ENCODE measurements at places on chromosomes 4 and X.

GRCh38 chr4:169668069-169668721, 47.8 kb downstream of the CLCN3 start:
- H3K36me3 ChIP-seq, result no peaks in the 10 kb centered on the region
- peaks cover 4% of the 10 kb centered on the region for H3K4me1 ChIP-seq
- DNase-seq, result no peak
- no peaks in the 10 kb centered on the region for H3K27me3 ChIP-seq
- H3K4me3 ChIP-seq, result no peak overlapping the region

- DNase-seq, result no peak
- no peaks in the 10 kb centered on the region for H3K4me1 ChIP-seq
- H3K27me3 ChIP-seq, result no peaks in the 10 kb centered on the region
- H3K4me3 ChIP-seq, result no peak overlapping the region
- no peaks in the 10 kb centered on the region for H3K36me3 ChIP-seq
Observed at GRCh38 chrX:8196776-8197175, 25.7 kb upstream of the VCX2 start.

DNA sequence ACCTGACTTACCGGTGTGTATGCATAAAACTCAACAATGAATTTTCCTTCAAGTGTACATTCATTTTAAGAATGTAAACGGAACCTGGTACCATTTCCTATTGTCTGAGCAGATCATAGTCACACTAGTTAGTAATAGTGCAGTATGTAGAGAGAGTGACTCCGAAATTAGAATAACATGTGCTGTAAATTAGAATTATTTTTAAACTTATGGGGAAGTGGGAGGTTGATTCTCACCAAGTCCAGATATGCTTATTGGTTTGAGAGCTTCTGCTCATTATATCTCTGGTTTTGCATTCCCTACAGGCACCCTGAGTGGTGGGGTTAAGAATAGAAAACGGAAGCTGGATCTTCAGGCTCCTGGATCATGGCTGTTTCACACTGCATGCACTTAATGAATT, 39.6 kb downstream of the KLF3 start:
- no peak overlapping the region for H3K4me3 ChIP-seq
- no peaks in the 10 kb centered on the region for H3K36me3 ChIP-seq
- H3K27ac ChIP-seq, result no peak overlapping the region
- H3K4me1 ChIP-seq, result no peaks in the 10 kb centered on the region
- H3K27me3 ChIP-seq, result no peaks in the 10 kb centered on the region
- no peak for DNase-seq

DNA sequence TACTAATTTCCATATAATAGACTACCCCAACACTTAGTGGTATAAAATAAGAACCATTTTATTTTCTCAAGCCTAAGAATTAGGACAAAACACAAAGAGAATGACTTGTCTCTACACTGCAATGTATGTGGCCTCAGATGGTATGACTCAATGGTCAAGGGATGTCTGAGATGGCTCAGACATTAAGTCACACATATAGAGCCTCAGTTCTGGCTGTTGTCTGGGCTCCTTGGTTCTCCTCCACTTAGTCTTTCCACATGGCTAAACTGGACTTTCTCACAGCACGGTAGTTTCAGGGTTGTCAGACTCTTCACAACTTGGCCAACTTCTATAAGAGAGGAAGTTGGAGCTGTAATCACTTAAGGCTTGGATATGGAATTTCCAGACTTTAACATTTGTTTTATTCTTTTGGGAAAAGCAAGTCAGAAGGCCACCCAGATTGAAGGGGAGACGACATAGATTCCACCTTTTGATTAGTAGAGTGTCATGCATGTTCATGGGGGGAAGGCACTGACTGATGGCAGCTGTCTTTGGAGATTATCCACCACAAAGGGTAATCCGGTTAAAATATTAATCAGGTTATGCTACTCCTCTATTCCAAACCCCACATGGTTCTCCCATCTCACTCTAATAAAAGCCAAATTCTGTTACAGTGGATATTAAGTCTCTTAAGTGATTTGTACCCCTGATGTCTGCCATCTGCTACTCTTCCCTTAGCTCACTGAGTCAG, 9.4 kb downstream of the IL15 start:
- H3K4me3 ChIP-seq, result no peak overlapping the region
- DNase-seq, result no peak
- peaks cover 54% of the 10 kb centered on the region for H3K4me1 ChIP-seq
- no peaks in the 10 kb centered on the region for H3K36me3 ChIP-seq
- H3K27me3 ChIP-seq, result no peaks in the 10 kb centered on the region

GRCh38 chr4:153518637-153519389, 52.7 kb downstream of the TMEM131L start:
- H3K4me3 ChIP-seq, result peak overlapping the region; percentile 44
- DNase-seq, result no peak

GRCh38 chr4:89099471-89099870, 11.9 kb upstream of the TIGD2 start:
- no peak overlapping the region for H3K4me3 ChIP-seq
- DNase-seq, result no peak
- no peak overlapping the region for H3K27ac ChIP-seq
- H3K27me3 ChIP-seq, result no peaks in the 10 kb centered on the region
- no peaks in the 10 kb centered on the region for H3K36me3 ChIP-seq

- H3K36me3 ChIP-seq, result no peaks in the 10 kb centered on the region
- no peak overlapping the region for H3K27ac ChIP-seq
- DNase-seq, result no peak
Observed at GRCh38 chrX:40167233-40167849, 69.6 kb upstream of the BCOR start.

GRCh38 chr4:16197876-16198665, 28.2 kb downstream of the TAPT1 start:
- H3K4me1 ChIP-seq, result peaks cover 60% of the 10 kb centered on the region
- H3K27me3 ChIP-seq, result no peaks in the 10 kb centered on the region
- no peak overlapping the region for H3K4me3 ChIP-seq
- H3K36me3 ChIP-seq, result peaks cover 5% of the 10 kb centered on the region

GRCh38 chr4:141416677-141417363, 196.1 kb downstream of the ZNF330 start:
- no peaks in the 10 kb centered on the region for H3K36me3 ChIP-seq
- no peaks in the 10 kb centered on the region for H3K27me3 ChIP-seq
- H3K4me1 ChIP-seq, result peaks cover 11% of the 10 kb centered on the region
- no peak overlapping the region for H3K4me3 ChIP-seq
- DNase-seq, result no peak

- no peaks in the 10 kb centered on the region for H3K36me3 ChIP-seq
- no peak overlapping the region for H3K4me3 ChIP-seq
- H3K27me3 ChIP-seq, result no peaks in the 10 kb centered on the region
- no peak overlapping the region for H3K27ac ChIP-seq
Observed at GRCh38 chr4:78749972-78750727, 26.0 kb upstream of the BMP2K start.

- no peaks in the 10 kb centered on the region for H3K36me3 ChIP-seq
- H3K4me1 ChIP-seq, result no peaks in the 10 kb centered on the region
- H3K27ac ChIP-seq, result no peak overlapping the region
- no peak for DNase-seq
Observed at GRCh38 chrX:40938423-40938822, 146.8 kb upstream of the USP9X start.

DNA sequence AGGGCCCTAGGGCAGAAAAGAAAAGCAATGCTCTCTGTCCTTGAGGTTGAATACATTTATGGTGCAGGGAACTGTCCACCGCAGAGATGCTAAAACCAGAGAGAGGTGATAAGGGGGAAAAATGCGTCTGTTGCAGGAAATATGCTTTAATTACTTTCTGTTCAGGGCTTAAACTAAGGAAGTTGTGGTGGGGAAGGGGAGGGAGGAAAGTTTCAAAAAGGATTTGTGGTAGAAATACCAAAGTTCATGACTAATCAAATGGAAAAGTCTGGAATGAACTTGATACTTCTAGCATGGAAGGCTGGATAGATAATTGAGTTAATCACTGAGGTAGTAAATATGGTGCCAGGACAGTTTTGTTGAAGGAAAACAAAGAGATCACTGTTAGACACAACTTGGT, 99.0 kb downstream of the ASB9 start:
- H3K27me3 ChIP-seq, result no peaks in the 10 kb centered on the region
- no peaks in the 10 kb centered on the region for H3K36me3 ChIP-seq
- DNase-seq, result no peak
- H3K27ac ChIP-seq, result no peak overlapping the region

GRCh38 chrX:113510586-113510985, 670.0 kb upstream of the AMOT start:
- no peak overlapping the region for H3K4me3 ChIP-seq
- H3K4me1 ChIP-seq, result no peaks in the 10 kb centered on the region
- H3K27me3 ChIP-seq, result no peaks in the 10 kb centered on the region
- H3K27ac ChIP-seq, result no peak overlapping the region

DNA sequence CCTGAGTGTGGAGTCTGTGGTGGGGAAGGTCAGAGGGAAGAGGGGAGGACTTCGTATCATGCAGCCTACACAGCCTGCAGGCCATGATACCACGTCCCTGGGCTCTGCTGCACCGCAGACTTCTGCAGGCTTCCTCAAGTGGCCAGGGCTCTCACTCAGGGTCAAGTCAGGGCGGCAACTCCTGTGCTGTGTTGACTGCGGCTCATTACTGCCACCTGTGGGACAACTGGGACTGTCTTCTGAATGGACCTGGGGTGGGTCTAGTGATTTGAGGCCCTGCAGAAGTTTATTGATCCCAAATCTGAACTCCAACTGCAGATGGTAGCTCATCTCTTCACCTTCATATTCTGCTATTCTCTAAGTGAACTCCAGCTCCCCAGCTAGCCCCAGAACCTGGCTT, 167.1 kb downstream of the NSUN7 start:
- DNase-seq, result no peak
- H3K4me1 ChIP-seq, result peaks cover 31% of the 10 kb centered on the region
- H3K27ac ChIP-seq, result peak overlapping the region; percentile 90
- H3K4me3 ChIP-seq, result peak overlapping the region; percentile 40
- no peaks in the 10 kb centered on the region for H3K27me3 ChIP-seq
- H3K36me3 ChIP-seq, result peaks cover 7% of the 10 kb centered on the region

DNA sequence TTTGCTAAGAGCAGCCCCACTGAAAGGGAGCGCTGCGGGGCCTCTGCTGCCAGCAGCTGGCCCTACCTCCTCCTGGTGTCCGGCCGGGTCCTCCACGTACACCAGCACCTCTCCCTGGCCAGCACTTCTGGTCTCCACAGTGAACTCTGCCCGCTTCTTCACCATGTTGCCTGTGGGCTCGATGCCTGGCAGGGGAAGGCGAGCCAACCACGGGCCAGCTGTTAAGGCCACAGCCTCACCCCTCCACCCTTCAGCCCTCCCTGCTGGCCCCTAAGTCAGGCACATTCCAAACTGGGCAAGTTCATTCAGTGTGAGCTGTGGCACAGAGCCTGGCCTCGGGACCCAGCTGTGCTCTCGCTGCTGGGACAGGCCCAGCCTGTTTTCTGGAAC, 7.8 kb downstream of the FLNA start:
- H3K4me3 ChIP-seq, result peak overlapping the region; percentile 83

DNA sequence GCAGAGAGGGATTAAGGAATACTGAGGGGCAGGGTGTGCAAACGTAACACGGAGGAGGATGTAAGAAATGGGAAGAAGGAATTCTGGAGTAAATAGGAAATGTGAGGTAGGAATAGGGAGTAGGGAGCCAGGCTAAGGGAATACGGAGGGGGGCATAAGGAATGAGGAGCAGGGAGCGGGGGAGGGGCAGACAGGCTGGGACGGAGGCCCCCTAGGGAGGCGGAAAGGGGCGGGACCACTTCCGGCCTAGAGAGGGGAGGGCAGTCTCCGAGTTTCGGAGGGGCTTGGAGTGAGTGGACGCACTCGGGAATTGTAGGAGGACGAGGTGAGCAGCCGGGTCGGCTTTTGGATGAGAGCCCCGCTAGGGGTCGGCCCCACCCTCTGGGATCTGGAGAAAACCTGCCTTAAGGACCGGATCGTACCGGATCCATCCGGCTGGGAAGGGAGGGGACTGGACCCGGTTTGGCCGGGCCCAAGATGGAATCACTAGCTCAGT, 612 bp downstream of the MAGED2 start:
- peaks cover 28% of the 10 kb centered on the region for H3K36me3 ChIP-seq
- H3K4me3 ChIP-seq, result peak overlapping the region; percentile 87
- no peak for DNase-seq
- peaks cover 23% of the 10 kb centered on the region for H3K4me1 ChIP-seq
- peak overlapping the region; percentile 79 for H3K27ac ChIP-seq

Measured in thoracic aorta (tissue), 2 donors.